ENCODE measurements at places on chromosomes 1 and 21.

DNA sequence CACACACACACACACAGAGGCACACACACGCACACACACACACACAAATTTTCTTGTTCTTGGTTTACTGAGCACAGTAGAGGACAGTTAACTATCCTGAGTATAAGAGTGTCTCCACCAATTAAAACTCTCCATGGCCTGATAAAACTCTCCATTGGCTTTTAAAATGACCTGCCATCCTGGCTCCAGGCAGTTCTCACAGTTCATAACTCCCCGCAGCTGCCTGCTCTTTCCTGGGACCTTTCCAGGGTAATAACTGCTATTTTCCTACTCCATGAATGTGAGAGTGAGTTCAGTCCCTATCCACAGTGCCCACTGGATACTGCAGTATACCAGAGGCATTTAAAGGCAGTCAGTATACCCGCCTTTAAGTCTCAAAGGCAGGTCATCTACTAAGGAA is 351.5 kb downstream of the PLPP3 start:
- DNase-seq = no peak

DNA sequence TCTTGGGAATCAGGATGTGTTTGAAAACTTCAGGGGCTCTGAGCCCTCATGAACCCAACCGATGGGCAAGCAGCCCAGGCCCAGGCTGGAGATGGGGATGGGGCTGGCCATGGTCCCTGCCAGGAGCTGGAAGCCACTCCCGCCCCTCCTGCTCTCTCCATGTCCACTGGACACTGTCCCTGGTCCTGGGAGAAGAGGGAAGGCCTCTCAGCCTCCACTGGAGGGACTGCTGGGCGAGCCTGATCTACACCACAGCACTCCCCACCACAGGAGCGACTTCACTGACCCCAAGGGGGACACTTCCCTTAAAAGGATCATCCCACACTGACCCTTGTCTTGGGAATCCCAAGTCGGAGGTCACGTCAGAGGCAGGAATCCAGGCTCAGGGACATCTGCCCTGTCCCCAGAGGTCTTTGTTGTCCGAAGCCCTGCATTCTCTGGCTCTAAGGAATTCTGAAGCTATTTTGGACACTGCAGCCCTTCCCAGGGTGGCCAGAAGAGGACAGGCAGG is 16.9 kb upstream of the COL18A1 start:
- no peak for DNase-seq

- DNase-seq = no peak
Observed at GRCh38 chr1:235100194-235100772, 28.4 kb downstream of the TOMM20 start.

- DNase-seq = no peak
Observed at GRCh38 chr1:37449936-37450335, 24.4 kb upstream of the ZC3H12A start.

DNA sequence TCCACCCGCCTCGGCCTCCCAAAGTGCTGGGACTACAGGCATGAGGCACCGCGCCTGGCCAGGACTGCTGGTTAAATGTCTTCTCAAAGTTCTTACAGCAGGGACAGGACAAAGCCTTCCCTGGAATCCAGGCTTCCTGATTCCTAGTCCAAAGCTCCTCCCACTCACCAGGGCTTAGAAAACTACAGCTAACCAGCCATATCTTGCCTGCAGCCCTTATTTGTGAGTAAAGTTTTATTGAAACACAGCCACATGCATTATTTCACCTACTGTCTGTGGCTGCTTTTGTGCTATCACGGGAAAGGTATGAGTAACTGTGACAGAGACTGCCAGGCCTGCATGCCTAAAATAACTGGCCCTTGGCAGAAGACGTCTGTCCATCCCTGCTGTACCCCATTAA is 24.4 kb downstream of the TMCO4 start:
- no peak for DNase-seq

GRCh38 chr21:18522181-18522972 is 118.8 kb upstream of the TMPRSS15 start:
- DNase-seq = no peak

- no peak for DNase-seq
Observed at GRCh38 chr1:2944705-2945104, 76.6 kb upstream of the ACTRT2 start.

- no peak for DNase-seq
Observed at GRCh38 chr1:114218361-114219171, 64.9 kb upstream of the SYT6 start.

GRCh38 chr1:8378178-8378577 is 60.3 kb downstream of the SLC45A1 start:
- no peak for DNase-seq

GRCh38 chr1:215923129-215923824 is 356.2 kb downstream of the KCTD3 start:
- no peak for DNase-seq

DNA sequence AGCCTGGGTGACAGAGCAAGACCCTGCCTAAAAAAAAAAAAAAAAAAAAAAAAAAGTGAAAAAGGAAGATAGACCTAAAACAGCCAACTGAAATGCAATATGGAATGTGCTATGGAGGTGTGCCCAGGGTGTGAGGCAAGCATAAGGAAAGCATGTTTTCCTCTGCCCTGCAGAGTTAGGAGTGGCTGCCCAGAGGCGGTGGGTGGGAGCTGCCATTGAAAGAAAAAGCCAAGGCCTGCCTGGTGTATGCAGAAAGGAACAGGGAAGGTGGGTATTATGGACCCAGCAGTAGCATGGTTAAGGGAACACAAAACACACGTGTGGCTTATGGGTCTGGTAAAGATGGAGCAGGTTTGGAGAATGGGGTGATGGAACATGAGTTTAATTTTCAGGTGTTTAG is 8.9 kb downstream of the CD244 start:
- DNase-seq = no peak

- no peak for DNase-seq
Observed at GRCh38 chr1:183024317-183025009, 1.2 kb downstream of the LAMC1 start.

Data from activated naive CD8-positive, alpha-beta T cell treated with anti-CD3 and anti-CD28 coated beads, Interleukin-2, amount 50 U/mL, for 16 hours (primary cell).